Fibroblast of villous mesenchyme (primary cell): ENCODE measurements at places on chromosomes 13 and 19.

GRCh38 chr13:74221752-74222151, 87.5 kb upstream of the KLF12 start:
- DNase-seq: no peak

- no peak for DNase-seq
Measured at GRCh38 chr13:112064222-112064621, 2.7 kb upstream of the SOX1 start.

GRCh38 chr19:16779539-16780163, 49.5 kb upstream of the SIN3B start:
- peak; percentile 36 for DNase-seq

- DNase-seq: no peak
Measured at GRCh38 chr13:23959231-23959862, 62.0 kb upstream of the C1QTNF9B start.

- DNase-seq: peak; percentile 61
Measured at GRCh38 chr13:98542568-98543377, 34.1 kb downstream of the STK24 start.

DNA sequence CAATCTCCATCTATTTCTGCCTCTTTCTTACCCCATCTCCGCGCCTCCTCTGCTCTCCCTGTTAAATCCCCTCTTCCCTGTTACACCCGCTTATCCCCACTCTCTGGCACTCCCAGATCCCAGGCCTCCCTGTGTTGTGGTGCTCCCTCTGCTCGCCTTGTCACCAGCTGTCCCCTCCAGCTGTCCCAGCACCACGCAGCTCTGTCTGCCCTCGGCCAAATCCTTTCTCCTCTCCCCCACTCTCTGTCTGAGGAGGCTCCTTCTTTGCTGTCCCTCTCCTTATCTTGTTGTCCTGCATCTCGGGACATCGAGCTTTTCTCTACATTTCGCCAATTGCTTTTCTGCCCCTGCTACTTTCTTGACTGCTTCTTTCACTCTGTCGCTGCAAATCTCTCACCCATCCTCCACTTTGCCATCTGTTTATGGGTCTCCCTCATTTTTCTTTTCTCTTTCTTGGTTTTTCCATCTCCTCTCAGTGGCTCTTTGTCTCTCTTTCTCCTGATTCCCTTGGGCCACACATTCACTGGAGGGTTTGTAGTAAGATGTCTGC, 941 bp downstream of the ZNF160 start:
- DNase-seq: no peak

- DNase-seq: peak; percentile 36
Measured at GRCh38 chr13:49791315-49791710, 1.2 kb downstream of the KPNA3 start.

- DNase-seq: no peak
Measured at GRCh38 chr19:34241513-34242337, 12.6 kb upstream of the GARRE1 start.

DNA sequence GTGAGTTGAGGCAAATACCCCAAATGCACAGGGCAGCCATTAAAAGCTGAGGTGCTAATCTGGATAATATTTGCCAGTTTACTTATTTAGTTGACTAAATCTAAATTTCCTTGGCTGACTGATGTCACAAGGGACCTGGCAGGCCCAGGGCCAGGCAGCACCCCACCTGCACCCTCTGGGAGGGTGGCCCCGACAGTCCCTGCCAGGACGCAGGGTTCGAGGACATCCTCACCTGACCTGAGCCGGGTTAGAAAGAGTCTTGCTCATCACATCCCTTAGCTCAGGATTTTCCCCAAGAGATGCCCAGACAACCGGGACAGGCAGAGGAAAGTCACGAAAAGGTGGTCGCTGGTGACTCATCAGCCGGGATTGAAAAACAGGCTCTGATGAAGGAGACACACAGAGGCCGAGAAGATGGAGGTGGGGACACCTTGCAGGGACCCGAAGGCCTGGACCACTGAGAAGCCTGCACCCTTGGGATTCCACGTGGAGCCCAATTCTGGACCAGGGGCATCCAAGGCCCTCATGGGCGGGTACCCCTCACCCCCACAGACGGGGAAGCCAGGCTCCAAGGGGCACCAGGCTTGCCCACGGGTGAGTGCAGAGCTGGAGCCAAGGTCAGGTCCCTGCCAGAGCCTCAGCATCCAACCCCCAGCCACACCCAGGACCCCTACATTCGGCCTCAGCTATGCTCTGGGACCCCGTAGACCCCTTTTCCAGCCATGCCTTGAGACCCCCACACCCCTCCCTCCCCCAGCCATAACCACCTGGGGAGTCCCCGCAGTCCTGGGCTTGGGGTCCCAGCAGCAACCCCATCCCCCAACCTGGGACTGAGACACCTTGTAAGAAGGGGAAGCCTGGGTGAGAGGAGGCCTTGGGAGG, 103.2 kb downstream of the SOX1 start:
- no peak for DNase-seq

DNA sequence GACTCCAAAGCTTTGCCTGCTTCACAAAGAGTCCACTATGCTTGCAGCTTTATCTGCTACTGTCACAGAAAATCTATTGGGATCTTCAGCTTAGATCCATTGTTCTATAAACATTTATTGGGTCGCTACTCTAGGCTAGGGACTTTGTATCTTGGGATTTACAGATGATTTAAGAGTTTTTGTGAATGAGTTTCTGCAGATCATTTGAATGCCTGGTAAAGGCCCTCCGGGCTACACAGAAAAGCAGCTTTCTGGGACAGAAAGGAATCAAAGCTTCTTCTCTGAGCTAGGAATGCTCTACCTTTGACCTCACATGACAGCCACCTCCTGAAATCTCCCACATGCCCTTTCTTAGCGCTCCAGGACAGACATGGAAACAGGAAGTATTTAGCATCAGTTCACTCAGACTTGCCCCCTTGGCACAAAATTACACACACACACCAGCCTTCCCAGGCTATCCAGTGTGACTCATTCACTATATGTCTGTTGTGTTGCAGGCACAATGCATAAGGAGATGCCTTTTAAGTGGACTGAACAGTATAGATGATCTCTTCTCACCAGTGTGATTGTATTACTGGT, 492.4 kb downstream of the DACH1 start:
- DNase-seq: peak; percentile 7

DNA sequence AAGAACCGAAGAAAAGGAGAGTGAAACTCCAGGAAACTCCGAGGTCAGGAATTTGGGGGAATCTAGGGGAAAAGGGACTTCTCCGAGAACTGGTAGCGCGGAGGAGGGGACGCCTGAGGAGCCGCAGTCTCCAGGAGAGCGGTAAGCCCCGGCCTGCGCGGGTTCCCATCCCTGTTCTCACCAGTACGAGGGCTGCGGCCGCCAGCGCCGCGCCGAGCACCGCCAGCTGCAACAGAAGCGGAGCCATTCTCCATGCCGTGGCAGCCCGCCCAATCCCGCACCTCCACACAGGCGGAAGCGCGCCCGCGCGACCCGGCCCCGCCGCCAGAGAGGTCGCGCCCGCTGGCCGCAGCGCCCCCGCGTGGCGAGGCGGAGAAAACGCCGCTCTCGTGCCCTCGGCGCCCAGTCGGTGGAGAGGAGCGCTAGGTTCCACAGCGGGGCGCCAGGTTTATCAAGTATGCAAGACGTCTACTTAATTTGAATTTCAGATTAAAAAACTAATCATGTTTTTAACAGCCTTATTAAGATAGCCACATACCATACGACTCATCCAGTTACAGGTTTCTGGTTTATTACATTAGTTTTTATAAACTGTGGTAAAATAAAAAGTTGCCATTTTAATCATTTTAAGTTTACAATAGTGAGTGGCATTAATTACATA, at the start of gene ALG5:
Gene ALG5, minus strand, starts transcription at position 287 of the 661 bp plus-strand sequence. Its CDS starts 40 bp downstream, at position 247.
- peak; percentile 90 for DNase-seq

- DNase-seq: no peak
Measured at GRCh38 chr13:35479706-35480105, 3.2 kb upstream of the MAB21L1 start.

- peak; percentile 34 for DNase-seq
Measured at GRCh38 chr13:38417727-38418126, 68.1 kb downstream of the UFM1 start.

DNA sequence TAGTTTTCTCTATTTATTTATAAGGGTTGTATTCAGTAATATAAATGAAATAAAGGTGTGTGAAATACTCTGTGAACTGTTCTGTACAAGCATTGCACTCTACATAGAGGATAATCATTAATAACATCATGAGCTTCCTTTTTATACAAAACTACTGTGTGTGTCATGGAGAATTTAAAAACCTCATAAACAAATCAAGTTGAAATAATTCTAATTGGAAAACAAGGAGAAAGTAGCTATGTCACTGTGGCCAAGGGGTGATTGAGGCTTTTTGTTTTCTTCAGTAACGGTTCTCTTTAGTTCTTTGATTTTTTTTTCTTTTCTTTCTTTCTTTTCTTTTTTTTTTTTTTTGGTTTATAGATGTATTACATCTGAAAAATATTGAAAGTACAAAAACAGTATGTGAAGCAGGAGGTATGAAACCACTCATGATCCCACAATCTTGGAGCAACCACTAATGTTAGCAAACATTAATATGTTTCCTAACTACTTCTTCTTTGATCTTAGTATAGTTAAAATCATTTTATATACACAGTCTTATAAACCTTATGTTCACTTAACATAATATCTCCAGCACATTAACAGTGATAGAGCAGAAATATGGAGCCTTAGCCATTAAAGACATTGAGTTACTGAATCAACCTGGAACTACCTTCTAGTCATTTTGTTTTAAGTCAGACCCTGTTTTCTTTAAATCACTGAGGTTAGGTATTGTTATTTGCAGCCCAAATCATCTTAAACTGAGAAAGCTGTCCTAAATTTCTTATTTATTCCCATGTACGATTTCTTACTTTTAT, 45.4 kb downstream of the WDFY2 start:
- DNase-seq: peak; percentile 21

GRCh38 chr19:38900202-38900629, 447 bp downstream of the NFKBIB start:
- peak; percentile 82 for DNase-seq

DNA sequence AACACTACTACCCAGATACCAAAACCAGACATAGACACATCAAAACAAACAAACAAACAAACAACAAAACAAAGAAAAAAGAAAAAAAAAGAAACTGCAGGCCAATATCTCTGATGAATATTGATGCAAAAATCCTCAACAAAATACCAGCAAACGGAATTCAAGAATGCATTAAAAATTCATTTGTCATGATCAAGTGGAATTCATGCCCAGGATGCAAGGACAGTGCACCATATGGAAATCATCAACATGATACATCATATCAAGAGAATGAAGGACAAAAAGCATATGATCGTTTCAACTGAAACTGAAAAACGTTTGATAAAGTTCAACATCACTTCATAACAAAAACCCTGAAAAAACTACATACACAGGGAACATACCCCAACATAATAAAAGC, 48.9 kb upstream of the CEACAM21 start:
- no peak for DNase-seq

DNA sequence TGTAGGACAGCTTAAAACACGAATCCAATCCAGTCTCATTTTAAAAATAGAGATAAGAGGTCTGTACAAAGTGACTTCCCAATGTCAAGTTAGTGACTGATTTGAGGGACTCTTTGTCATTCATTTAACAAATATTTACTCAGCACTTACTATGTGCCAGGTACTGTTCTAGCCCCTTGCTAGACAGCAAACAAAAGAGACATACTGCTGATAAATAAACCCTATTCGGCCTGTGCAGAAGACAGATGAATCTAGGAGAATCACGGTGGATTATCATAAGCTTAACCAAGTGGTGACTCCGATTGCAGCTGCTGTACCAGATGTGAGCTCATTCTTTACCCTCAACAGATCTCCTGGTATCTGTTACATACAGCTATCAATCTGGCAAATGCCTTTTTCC, 6.4 kb upstream of the ELF1 start:
- no peak for DNase-seq

DNA sequence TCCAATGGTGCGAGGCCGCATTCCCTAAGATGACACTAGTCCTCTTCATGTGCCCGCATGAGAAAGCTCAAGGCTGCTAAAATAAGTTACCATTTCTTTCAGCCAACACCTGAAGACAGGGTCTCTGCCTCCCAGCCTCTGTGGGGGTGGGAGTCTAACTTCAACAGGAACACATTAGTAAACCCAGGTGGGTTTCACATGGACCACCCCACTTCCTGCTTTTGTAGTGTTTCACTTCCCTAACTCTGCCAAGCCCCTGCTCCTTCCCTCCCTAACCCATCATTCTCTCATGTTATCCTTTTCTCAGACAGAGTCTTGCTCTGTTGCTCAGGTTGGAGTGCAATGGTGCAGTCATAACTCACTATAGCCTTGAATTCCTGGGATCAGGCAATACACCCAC, 783.6 kb downstream of the UQCRFS1 start:
- no peak for DNase-seq

GRCh38 chr19:2768365-2769132, 14.5 kb downstream of the SGTA start:
- DNase-seq: no peak

- DNase-seq: no peak
Measured at GRCh38 chr19:15381864-15382263, 2.3 kb upstream of the AKAP8 start.
